CD4-positive, alpha-beta T cell treated with Interleukin-21 for 1 hour (primary cell): ENCODE measurements at places on chromosomes 6 and 20.
A peak's percentile ranks its signal among the peaks of the same experiment; 100 is the strongest.

DNA sequence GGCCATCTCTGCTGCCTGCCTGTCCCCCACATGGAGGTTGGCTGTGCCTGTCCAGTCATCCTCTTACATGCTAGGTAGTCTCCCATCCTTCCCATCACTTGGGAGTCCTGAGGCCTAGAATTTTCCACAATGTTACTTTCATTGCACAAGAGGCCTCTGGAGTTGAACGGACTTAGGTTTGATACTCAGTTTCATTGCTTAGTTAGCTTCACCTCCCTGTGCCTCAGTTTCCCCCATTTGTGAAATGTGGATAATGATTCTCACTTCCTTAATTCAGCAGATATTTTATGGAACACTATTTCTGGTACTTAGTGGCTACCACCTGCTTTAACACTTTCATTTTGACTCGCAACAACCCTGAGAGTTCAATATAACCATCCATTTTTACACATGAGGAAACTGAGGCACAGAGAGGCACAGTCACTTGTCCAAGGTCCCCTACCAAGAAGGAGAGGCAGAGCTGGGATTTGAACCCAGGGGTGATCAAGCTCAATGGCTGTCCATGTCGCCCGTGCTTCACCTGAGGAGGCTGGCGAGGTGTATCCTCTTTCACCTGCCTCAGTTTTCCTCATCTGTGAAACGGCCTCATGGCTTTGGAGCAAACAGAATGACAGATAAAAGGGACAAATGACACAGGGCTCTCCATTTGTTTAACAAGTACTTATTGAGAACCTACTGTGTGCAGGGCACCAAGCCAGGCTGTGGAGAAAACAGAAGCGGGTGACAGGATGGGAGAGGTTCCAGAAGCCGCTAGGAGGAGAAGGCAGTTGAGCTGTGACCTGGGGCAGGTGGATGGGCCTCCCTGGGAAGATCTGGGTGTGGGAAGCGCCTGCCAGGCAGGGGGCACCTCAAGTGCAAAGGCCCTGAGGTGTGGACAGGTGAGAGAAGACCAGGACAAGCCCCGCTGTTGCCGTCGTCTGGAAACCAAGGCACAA is 154.3 kb upstream of the PTPN1 start:
- DNase-seq = no peak

GRCh38 chr20:47358039-47358671 is 1.7 kb upstream of the ZMYND8 start:
- no peak for DNase-seq

DNA sequence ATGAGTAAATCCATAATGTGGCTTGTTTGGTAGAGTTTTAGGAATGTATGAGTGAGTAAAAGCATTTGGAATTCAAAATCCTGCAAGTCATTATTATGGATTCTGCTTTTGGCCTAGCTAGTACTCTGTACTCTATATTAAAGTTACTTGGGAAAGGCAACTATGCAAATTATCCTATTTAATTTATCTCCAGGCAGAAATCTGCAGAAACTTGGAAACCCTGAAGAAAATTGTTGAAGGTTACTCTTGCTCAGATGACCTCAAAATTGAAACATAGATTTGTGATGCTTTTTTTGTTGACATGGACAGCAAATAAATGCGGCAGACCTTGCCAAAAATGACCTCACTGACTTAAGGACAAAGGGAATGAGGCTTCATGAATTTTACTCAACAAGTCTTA is 477.1 kb upstream of the EYS start:
- DNase-seq = no peak

GRCh38 chr6:18978337-18979128 is 591.4 kb downstream of the RNF144B start:
- DNase-seq = no peak

DNA sequence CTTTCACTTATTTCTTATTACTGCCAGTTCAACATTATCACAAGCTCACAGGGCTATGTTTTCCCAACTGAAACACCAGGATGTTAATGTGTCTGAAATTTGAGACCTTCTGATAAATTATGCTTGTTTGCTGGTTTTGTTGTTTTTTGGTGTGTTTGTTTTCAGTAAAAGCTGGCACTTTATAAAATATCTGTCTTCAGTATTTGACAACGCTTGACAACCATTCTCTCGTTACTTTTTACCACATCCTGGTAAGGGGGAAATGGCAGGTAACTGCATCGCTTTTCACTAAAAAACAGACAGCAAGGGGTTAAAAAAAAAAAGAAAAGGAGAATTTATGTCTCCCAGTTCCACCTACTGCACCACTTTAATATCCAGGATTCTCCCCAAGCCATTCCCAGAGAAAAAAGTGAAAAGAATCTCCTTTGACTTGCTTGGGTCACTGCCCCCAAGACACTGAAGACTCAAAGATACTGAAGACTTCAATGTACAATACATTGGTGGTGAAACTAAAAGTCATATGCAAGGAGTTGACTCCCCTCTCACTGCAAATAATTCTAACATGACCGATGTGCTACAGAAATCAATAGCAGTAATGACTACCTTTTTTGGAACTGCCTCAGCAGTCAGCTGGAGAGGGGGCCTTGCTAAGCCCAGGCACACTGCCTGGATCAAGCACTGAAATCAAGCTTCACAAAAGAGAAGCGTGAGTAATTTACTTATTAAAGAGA is 88.9 kb downstream of the HIVEP2 start:
- peak; percentile 65 for DNase-seq

- DNase-seq = no peak
These were observed 54.9 kb downstream of the BCAS1 start for GRCh38 chr20:54015496-54015895.

DNA sequence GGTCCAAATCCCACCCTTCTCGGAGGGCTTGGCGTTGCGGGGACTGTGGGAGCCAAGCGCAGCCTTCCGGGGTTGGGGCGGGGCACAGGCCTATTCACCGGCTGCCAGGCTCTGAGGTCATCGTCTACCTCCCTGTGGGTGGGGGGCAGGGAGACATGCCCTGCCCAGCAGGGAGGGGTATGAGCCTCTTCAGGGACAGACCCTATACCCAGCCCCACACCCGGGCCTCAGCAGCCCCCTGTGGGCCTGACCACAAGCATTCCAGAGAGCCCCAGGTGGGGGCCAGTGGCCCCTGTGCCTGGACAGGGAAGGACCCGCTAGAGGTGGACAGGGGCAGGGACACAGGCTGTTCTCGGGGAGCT is 11.6 kb downstream of the LAMA5 start:
- no peak for DNase-seq
